ENCODE measurements at places on chromosomes 2 and 18. TPM values are rescaled to one million over a fixed set of nuclear protein-coding genes. Genes with fewer than 3 reads are reported as not detected.

The ARHGAP15 gene
- total RNA-seq = 165 TPM

The GLI2 gene
- total RNA-seq = not detected

The DNAH7 gene
- total RNA-seq = not detected

The CCBE1 gene
- not detected for total RNA-seq

The MTCL1 gene
- 0.55 TPM for total RNA-seq

The WNT6 gene
- not detected for total RNA-seq

The CDH20 gene
- 0.16 TPM for total RNA-seq

The GRHL1 gene
- 0.38 TPM for total RNA-seq

The TUBA4B gene
- not detected for total RNA-seq

The SCYGR4 gene
- not detected for total RNA-seq

The FEV gene
- not detected for total RNA-seq

The C18orf63 gene
- total RNA-seq = not detected

The DPP10 gene
- total RNA-seq = not detected

The EFHD1 gene
- total RNA-seq = not detected

The COL6A3 gene
- 1.3 TPM for total RNA-seq

The ALMS1 gene
- 20.6 TPM for total RNA-seq

The CD302 gene
- 1.1 TPM for total RNA-seq

The GAREM1 gene
- 0.34 TPM for total RNA-seq

The FAM228A gene
- 0.20 TPM for total RNA-seq

The RGPD3 gene
- 0.38 TPM for total RNA-seq

The BOLL gene
- total RNA-seq = not detected

The SAG gene
- total RNA-seq = 0.22 TPM

The UCN gene
- total RNA-seq = 1.8 TPM

The LPIN1 gene
- 115 TPM for total RNA-seq

The CAPN13 gene
- not detected for total RNA-seq

The GTF2A1L gene
- total RNA-seq = not detected

The IL1F10 gene
- not detected for total RNA-seq

The EHBP1 gene
- total RNA-seq = 22.3 TPM

The C2orf80 gene
- not detected for total RNA-seq

The EMX1 gene
- total RNA-seq = not detected

The UPP2 gene
- not detected for total RNA-seq

The SLC9A4 gene
- total RNA-seq = not detected

The PDE1A gene
- total RNA-seq = not detected

The GNAL gene
- 0.11 TPM for total RNA-seq

The ERICH2 gene
- not detected for total RNA-seq

The ALLC gene
- total RNA-seq = not detected

The DCDC2C gene
- total RNA-seq = not detected

The GAL3ST2 gene
- total RNA-seq = 1.9 TPM

The ADCYAP1 gene
- not detected for total RNA-seq

The TWIST2 gene
- not detected for total RNA-seq

The FSHR gene
- not detected for total RNA-seq

The VWC2L gene
- total RNA-seq = not detected

The AOX1 gene
- not detected for total RNA-seq

The SCYGR8 gene
- not detected for total RNA-seq

The CAPN14 gene
- 0.30 TPM for total RNA-seq

The COL4A3 gene
- total RNA-seq = not detected

The OLA1 gene
- 38.1 TPM for total RNA-seq

The VAMP5 gene
- total RNA-seq = 17.2 TPM

The HS1BP3 gene
- total RNA-seq = 10.1 TPM

The CROCC2 gene
- not detected for total RNA-seq
